Ascending aorta (tissue), 2 donors: ENCODE measurements at places on chromosomes 7 and 10.

GRCh38 chr7:118109607-118110006 lies 74.4 kb upstream of the LSM8 start:
- H3K4me1 ChIP-seq = no peaks in the 10 kb centered on the region
- no peaks in the 10 kb centered on the region for H3K27me3 ChIP-seq
- no peaks in the 10 kb centered on the region for H3K36me3 ChIP-seq
- H3K4me3 ChIP-seq = no peak overlapping the region
- no peak overlapping the region for H3K27ac ChIP-seq

- peak overlapping the region; percentile 25 for H3K4me3 ChIP-seq
- H3K4me1 ChIP-seq = peaks cover 84% of the 10 kb centered on the region
- H3K36me3 ChIP-seq = no peaks in the 10 kb centered on the region
- H3K27me3 ChIP-seq = no peaks in the 10 kb centered on the region
- DNase-seq = no peak
These were observed 156.3 kb downstream of the NEURL1 start for GRCh38 chr10:103649654-103650423.

- H3K27me3 ChIP-seq = no peaks in the 10 kb centered on the region
- no peak for DNase-seq
- no peak overlapping the region for H3K27ac ChIP-seq
- H3K4me3 ChIP-seq = no peak overlapping the region
- peaks cover 7% of the 10 kb centered on the region for H3K36me3 ChIP-seq
These were observed 134.4 kb downstream of the NEURL1 start for GRCh38 chr10:103627893-103628292.

DNA sequence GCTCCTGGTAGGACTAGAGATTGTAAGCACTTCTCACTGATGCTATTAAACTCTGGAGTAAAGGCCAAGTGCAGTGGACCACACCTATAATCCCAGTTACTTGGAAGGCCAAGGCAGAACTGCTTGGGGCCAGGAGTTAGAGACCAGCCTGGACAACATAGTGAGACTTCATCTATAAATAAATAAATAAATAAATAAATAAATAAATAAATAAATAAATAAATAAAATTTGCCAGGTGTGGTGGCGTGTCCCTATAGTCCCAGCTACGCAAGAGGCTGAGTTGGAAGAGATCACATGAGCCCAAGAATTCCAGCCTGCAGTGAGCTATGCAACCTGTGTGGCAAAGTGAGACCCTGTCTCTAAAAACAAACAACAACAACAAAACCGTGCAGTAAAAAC lies 1475.7 kb downstream of the REEP3 start:
- no peak overlapping the region for H3K27ac ChIP-seq
- no peaks in the 10 kb centered on the region for H3K36me3 ChIP-seq
- no peaks in the 10 kb centered on the region for H3K4me1 ChIP-seq
- no peak overlapping the region for H3K4me3 ChIP-seq
- DNase-seq = no peak

DNA sequence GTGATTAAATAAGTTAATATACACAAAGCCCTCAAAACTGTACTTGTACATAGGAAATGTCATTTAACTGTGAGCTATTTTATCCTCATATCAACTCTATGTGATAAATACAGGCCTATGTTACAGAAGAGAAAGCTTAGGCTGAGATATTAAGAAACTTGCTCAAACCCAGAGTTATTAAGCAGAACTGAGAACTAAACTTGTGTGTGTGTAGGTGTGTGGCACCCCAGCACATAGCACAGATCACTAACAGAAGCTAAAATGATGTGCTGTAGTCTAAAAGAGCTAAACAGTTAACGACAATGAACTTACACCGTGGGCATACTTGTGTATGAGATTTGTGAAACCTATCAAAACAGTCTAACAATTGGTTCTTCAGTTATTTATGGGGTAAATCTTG lies 34.5 kb downstream of the MTPN start:
- H3K36me3 ChIP-seq = no peaks in the 10 kb centered on the region
- no peak overlapping the region for H3K4me3 ChIP-seq
- DNase-seq = no peak
- no peaks in the 10 kb centered on the region for H3K4me1 ChIP-seq

DNA sequence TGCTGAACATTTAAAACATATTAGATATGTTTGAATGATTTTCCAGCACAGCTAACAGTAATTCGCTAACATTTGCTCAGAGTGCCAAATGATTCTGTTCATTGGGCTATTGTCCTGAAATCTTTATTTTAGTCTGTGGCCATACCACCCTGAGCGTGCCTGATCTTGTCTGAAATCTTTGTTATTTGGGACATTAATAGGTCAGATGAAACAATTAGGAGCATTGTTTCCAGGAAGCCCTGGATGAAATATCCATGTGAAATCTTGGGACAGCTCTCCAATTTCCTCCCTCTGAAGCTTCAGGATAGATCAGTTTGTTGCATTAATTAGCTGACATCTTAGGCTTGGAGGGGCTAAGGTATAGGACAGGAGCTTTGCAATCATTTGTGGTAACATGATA lies 512.0 kb downstream of the KIF20B start:
- H3K4me3 ChIP-seq = no peak overlapping the region
- H3K27ac ChIP-seq = no peak overlapping the region
- H3K27me3 ChIP-seq = no peaks in the 10 kb centered on the region
- H3K36me3 ChIP-seq = no peaks in the 10 kb centered on the region
- DNase-seq = no peak
- H3K4me1 ChIP-seq = no peaks in the 10 kb centered on the region

GRCh38 chr7:50957855-50958254 lies 175.2 kb upstream of the GRB10 start:
- H3K4me3 ChIP-seq = no peak overlapping the region
- H3K27me3 ChIP-seq = no peaks in the 10 kb centered on the region
- H3K27ac ChIP-seq = no peak overlapping the region
- H3K36me3 ChIP-seq = no peaks in the 10 kb centered on the region

- DNase-seq = no peak
- peaks cover 4% of the 10 kb centered on the region for H3K4me1 ChIP-seq
- H3K36me3 ChIP-seq = no peaks in the 10 kb centered on the region
- no peak overlapping the region for H3K27ac ChIP-seq
These were observed 3.2 kb upstream of the NRBF2 start for GRCh38 chr10:63129888-63130287.

- no peak overlapping the region for H3K4me3 ChIP-seq
- no peaks in the 10 kb centered on the region for H3K27me3 ChIP-seq
- H3K27ac ChIP-seq = no peak overlapping the region
- no peak for DNase-seq
- H3K4me1 ChIP-seq = no peaks in the 10 kb centered on the region
These were observed 216.1 kb downstream of the TWIST1 start for GRCh38 chr7:18901351-18901750.

DNA sequence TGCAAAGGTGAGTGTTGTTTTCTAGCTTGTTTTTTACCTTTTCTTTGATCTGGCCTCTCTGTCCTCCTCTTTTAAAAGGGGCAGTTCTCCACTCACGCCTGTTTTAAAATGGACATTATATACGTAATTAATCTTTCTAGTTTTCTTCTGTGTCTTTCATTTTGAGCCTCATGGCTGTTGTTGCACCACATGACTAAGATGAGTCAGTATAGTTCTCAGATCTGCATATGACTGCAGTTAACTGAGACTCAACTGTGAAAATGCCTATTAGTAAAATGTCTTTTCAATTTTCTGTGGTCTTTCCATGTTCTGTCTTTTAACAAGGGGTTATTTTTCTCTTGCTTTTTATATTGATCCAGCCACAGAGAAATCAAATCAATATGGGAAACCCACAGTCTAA lies 296.1 kb downstream of the CDK14 start:
- DNase-seq = no peak
- H3K27me3 ChIP-seq = no peaks in the 10 kb centered on the region
- no peaks in the 10 kb centered on the region for H3K4me1 ChIP-seq
- no peak overlapping the region for H3K27ac ChIP-seq
- H3K4me3 ChIP-seq = no peak overlapping the region

DNA sequence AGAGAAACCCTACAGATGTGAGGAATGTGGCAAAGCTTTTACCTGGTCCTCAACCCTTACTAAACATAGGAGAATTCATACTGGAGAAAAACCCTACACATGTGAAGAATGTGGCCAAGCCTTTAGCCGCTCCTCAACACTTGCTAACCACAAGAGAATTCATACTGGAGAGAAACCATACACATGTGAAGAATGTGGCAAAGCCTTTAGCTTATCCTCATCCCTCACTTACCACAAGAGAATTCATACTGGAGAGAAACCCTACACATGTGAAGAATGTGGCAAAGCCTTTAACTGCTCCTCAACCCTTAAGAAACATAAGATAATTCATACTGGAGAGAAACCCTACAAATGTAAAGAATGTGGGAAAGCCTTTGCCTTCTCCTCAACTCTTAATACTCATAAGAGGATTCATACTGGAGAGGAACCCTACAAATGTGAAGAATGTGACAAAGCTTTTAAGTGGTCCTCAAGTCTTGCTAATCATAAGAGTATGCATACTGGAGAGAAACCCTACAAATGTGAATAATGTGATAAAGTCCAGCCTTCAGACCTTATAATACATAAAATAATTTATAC lies 38.2 kb downstream of the ZNF679 start:
- no peaks in the 10 kb centered on the region for H3K4me1 ChIP-seq

DNA sequence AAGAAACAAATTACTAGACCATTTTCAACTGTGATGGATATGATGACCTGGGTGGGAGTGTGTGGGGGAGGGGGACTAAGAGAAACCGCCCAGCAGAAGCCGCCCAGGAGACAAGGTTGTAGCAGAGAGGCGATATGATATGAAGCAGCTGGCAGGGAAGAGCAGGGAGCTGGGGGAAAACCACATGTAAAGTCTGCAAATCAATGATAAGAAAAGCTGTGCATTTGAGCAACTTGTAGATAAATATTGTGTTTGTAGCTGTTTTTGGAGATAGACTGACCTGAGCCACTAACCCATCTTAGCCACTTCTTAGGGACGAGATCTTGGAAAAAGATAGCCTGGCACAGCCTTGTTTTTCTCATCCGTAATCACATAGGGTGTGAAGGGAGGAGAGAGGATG lies 252.6 kb downstream of the SEC23IP start:
- no peak for DNase-seq
- no peak overlapping the region for H3K4me3 ChIP-seq
- H3K4me1 ChIP-seq = no peaks in the 10 kb centered on the region
- H3K27ac ChIP-seq = no peak overlapping the region

GRCh38 chr10:78319371-78319770 lies 285.7 kb downstream of the RPS24 start:
- no peaks in the 10 kb centered on the region for H3K27me3 ChIP-seq
- DNase-seq = no peak
- peaks cover 10% of the 10 kb centered on the region for H3K4me1 ChIP-seq
- H3K27ac ChIP-seq = no peak overlapping the region
- H3K4me3 ChIP-seq = no peak overlapping the region

GRCh38 chr10:2392145-2392812 lies 655.0 kb upstream of the ADARB2 start:
- H3K4me1 ChIP-seq = no peaks in the 10 kb centered on the region
- no peak overlapping the region for H3K27ac ChIP-seq
- no peak overlapping the region for H3K4me3 ChIP-seq
- no peaks in the 10 kb centered on the region for H3K27me3 ChIP-seq

- H3K4me1 ChIP-seq = no peaks in the 10 kb centered on the region
- no peaks in the 10 kb centered on the region for H3K27me3 ChIP-seq
- no peak for DNase-seq
- no peak overlapping the region for H3K4me3 ChIP-seq
These were observed 8.6 kb downstream of the TSPAN13 start for GRCh38 chr7:16762177-16762576.

DNA sequence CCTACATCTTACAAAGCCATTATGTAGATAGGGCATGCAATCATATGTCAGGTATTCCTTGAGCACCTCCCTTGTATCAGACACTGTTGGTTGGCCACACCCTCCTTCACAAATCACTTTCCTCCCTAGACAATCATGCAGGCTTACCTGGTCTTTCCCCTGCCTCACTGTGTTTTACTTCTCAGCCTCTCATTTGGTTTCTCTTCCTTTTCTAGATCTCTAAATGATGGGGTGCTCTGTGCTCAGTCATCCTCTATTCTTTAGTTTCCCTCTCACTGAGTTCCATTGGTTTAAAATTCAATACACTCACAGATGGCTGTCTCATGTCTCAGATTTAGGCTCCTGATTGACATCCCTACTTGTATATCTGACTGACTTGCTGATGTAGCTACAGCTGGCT lies 31.4 kb downstream of the ANK3 start:
- H3K4me1 ChIP-seq = no peaks in the 10 kb centered on the region
- H3K27me3 ChIP-seq = no peaks in the 10 kb centered on the region
- no peaks in the 10 kb centered on the region for H3K36me3 ChIP-seq
- no peak for DNase-seq
- no peak overlapping the region for H3K27ac ChIP-seq
- H3K4me3 ChIP-seq = no peak overlapping the region

GRCh38 chr7:106057962-106058927 lies 53.9 kb downstream of the SYPL1 start:
- DNase-seq = no peak
- no peaks in the 10 kb centered on the region for H3K4me1 ChIP-seq
- H3K36me3 ChIP-seq = no peaks in the 10 kb centered on the region
- H3K4me3 ChIP-seq = no peak overlapping the region
- H3K27ac ChIP-seq = no peak overlapping the region

- H3K27ac ChIP-seq = no peak overlapping the region
- no peaks in the 10 kb centered on the region for H3K4me1 ChIP-seq
- H3K4me3 ChIP-seq = no peak overlapping the region
- no peaks in the 10 kb centered on the region for H3K36me3 ChIP-seq
- H3K27me3 ChIP-seq = no peaks in the 10 kb centered on the region
These were observed 20.5 kb downstream of the GSAP start for GRCh38 chr7:77395626-77396025.

DNA sequence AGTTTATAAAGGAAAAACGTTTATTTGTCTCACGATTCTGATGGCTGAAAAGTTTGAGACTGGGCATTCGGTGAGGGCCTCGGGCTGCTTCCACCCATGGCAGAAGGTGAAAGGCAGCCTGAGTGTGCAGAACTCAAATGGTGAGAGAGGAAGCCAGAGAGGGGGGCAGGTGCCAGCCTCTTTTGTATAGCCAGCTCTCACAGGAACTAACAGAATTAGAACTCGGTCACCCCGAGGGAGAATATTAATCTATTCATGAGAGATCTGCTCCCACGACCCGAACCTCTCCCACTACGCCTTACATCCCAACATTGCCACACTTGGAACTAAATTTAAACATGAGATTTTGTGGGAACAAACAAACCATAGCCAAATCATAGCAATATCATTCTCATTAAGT lies 112.6 kb downstream of the ZPBP start:
- no peak for DNase-seq
- H3K27ac ChIP-seq = no peak overlapping the region
- no peaks in the 10 kb centered on the region for H3K27me3 ChIP-seq
- H3K4me3 ChIP-seq = no peak overlapping the region
- no peaks in the 10 kb centered on the region for H3K4me1 ChIP-seq

- no peaks in the 10 kb centered on the region for H3K36me3 ChIP-seq
- peaks cover 2% of the 10 kb centered on the region for H3K4me1 ChIP-seq
- DNase-seq = no peak
- no peaks in the 10 kb centered on the region for H3K27me3 ChIP-seq
- no peak overlapping the region for H3K4me3 ChIP-seq
These were observed 4.8 kb downstream of the AKAP9 start for GRCh38 chr7:91945476-91945875.
